ENCODE measurements at places on chromosomes 4 and X. TPM values are rescaled to one million over a fixed set of nuclear protein-coding genes. Genes with fewer than 3 reads are reported as not detected.

CENPVL2 gene
- total RNA-seq: not detected

PTPN13 gene
- total RNA-seq: 8.9 TPM

SLC10A7 gene
- 4.1 TPM for total RNA-seq

BMPR1B gene
- total RNA-seq: 0.03 TPM

TREX2 gene
- 9.8 TPM for total RNA-seq

TRIM2 gene
- 58.5 TPM for total RNA-seq

KIF4A gene
- total RNA-seq: 20.1 TPM

CACNA1F gene
- not detected for total RNA-seq

PRR27 gene
- total RNA-seq: not detected

SUPT20HL1 gene
- total RNA-seq: not detected

RNF212 gene
- total RNA-seq: not detected

DNA sequence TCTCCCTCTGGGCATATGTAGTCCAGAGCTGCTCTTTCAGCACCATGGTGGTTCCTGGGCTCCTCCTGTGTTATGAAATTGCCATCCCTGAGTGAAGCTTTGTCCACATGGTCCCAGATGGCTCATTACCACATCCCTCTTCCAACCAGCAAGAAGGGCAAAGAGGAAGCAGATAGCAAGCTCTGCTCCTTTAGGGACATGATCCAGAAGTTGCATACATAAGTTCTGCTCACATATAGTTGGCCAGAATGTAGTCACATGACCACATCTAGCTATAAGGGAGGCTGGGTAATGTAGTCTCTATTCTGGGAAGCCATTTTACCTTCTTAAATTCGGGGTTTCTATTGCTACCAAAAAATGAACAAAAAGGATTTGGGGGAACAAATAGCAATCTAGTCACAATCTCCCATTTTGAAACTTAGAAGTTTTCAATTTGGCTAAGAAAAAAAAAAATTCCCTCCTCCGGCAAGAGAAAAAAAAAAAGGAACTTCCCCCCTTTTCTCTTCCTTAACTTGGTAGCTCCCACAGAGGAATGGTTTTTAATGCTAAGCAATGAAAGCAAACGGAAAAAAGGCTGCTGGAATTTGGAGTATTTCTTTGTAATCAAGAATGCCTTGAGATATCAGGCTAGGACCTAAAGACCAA is 88.2 kb upstream of the USP9X start:
- DNase-seq: peak; percentile 53

- no peak for DNase-seq
Observed at GRCh38 chr4:154869301-154869700, 88.2 kb downstream of the RBM46 start.

GRCh38 chr4:109600431-109600830 is 40.4 kb downstream of the MCUB start:
- DNase-seq: no peak

DNA sequence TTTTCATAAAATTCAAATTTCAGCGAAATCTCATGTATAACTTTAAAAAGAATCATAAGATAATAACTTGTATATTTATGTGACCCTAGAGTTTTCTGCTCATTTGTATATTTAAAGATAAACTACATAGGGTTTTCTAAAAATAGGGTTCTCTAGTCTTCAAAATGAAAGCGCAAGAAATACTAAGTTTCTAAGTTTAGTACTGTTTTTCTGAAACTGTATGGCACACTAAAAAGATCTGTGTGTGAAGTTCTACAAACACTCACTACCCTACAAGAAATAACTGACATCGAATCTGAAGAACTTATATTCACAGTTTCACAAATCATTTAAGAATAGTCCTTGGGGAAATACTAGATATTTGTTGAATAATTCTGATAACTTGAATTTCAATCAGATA is 38.7 kb upstream of the NDST4 start:
- no peak for DNase-seq

GRCh38 chr4:109560687-109561461 is 828 bp downstream of the MCUB start:
- peak; percentile 32 for DNase-seq

- no peak for DNase-seq
Observed at GRCh38 chr4:184860018-184860779, 34.4 kb upstream of the ACSL1 start.

DNA sequence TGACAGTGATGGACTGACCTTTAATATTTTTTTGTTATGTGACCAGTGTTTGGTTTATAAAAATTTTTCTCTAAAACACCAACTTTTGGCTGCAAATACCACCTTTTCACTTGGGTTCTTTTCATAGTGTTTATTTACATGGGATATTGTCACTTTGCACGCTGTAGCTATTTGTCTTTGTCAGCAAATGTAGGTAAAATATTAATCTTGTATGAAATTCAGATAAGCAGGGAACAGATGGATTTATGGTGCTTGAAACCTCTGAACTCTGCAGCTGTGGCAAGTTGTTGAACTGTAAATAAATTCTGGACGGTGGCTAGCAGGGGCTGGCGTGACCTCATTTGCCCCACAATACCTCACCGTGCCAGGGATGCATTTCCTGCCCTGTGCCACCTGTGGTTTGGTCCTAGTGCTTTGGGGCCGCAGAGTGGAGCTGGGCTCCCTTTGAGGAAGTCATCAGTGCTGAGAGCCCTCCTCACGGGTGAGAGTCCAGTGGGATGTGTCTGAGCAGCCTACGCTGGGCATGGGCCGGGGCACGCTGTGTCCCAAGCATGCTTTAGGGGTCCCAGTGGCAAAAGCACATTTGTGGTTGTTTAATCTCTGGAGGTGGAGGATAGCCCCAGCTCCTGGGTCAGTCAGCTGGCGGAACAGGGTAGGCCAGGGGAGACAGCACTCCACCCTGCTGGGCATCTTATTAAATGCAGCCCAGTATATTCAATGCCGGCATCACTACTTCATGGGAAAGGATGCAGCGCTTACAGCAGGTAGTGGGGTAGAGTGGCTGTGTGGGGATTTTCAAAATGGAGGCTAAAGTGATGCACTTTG is 108.6 kb downstream of the TBL1X start:
- peak; percentile 3 for DNase-seq

- DNase-seq: peak; percentile 23
Observed at GRCh38 chr4:174604198-174604597, 81.9 kb upstream of the HPGD start.

DNA sequence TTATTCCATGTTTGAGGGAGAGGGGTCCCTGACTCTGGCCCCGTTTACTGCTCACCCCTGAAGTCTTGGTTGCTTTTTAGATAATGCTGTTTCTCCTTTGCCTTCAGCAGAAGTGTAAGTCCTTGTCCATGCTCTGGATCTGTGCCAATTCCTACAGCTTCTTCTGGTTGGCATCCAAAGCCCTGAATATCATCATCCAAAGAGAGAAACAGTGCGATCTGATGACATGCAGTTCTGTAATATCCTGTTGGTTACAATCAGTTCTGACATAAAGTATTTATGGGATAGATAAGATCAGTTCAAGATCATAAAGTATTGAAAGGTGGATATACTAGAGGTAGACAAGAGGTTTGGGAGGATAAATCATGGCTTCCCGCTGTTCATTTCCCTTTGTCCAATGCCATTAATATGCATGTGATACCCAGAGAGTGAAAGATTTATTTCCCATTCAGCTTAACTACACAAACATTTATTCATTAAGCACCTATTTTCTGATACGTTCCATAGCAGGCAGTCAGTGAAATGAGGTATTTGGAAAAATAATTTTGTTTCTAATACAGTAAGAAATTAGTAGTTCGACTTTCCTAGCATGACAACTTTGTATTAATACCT is 53.2 kb upstream of the TMEM150C start:
- no peak for DNase-seq

GRCh38 chr4:123744664-123745290 is 348.2 kb downstream of the SPRY1 start:
- DNase-seq: no peak

- no peak for DNase-seq
Observed at GRCh38 chr4:134422776-134423175, 221.2 kb upstream of the PABPC4L start.

- no peak for DNase-seq
Observed at GRCh38 chrX:66674506-66674905, 35.6 kb upstream of the EDA2R start.

DNA sequence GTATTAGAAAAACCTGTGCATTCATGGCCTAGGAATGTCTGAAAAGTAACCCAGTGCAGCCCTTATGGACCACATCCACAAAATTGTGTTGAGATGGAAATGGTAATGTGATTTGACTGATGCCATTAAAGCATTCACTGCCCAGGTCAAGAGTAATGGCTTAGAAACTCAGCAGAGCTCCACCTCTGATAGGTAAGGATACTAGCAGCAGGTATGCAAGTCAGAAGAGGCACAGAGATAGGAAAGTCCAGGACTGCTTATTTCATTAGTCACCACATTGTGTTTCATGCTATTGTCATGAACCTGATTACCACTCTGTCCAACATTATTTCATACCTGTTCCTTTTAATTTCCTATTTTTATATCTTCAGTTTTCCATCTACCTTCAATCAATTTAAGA is 2042.2 kb downstream of the ARAP2 start:
- no peak for DNase-seq

DNA sequence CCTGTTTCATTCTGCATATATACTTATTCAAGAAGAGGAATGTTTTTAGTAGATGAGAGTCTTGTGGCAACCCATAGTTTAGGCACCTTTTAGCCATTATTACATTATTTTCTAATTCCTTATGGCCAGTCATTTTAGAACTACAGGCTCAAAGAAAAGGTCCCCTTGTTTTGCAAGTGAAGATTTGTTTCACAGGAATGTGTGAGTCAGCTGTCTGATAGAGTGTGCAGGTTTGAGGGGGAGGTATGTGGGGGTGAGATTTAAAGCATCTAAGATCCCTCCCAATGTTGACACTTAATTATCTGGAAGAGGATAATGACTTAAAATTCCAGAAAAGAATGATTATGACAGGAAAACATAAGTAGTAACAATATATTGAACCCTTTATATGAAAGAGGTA is 495.6 kb downstream of the KCNIP4 start:
- DNase-seq: no peak

GRCh38 chrX:130330146-130330545 is 9.6 kb upstream of the SLC25A14 start:
- no peak for DNase-seq

- no peak for DNase-seq
Observed at GRCh38 chr4:38985410-38986100, 46.7 kb downstream of the TMEM156 start.

DNA sequence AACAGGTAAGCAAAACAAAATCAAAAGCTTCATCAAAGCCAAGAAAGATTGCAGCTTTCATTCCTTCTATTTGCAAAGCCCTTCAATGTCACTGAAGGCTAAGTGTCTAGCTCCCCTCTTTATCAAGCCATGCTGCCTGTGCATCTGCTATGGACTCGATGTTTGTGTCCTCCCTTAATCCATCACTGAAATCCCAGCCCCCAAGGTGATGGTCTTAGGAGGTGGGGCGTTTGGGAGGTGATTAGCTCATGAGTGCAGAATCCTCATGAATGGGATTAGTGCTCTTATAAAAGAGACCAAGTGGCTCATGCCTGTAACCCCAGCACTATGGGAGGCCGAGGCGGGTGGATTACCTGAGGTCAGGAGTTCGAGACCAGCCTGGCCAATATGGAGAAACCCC is 6.9 kb upstream of the TRIM2 start:
- DNase-seq: no peak

DNA sequence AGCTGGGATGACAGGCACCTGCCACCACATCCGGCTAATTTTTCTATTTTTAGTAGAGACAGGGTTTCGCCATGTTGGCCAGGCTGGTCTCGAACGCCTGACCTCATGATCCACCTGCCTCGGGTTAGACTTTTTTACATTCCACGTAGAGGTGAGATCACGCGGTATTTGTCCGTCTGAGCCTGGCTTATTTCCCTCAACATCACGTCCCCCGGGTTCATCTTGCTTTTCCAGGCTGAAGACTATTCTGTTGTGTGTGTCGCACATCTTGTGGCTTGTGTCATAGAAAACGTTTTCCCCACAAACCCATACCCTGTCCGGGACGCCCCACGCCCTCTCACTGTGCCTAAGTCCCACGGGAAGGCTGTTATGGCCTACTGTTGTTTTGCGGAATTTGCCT is 185.3 kb downstream of the CRLF2 start:
- DNase-seq: no peak

DNA sequence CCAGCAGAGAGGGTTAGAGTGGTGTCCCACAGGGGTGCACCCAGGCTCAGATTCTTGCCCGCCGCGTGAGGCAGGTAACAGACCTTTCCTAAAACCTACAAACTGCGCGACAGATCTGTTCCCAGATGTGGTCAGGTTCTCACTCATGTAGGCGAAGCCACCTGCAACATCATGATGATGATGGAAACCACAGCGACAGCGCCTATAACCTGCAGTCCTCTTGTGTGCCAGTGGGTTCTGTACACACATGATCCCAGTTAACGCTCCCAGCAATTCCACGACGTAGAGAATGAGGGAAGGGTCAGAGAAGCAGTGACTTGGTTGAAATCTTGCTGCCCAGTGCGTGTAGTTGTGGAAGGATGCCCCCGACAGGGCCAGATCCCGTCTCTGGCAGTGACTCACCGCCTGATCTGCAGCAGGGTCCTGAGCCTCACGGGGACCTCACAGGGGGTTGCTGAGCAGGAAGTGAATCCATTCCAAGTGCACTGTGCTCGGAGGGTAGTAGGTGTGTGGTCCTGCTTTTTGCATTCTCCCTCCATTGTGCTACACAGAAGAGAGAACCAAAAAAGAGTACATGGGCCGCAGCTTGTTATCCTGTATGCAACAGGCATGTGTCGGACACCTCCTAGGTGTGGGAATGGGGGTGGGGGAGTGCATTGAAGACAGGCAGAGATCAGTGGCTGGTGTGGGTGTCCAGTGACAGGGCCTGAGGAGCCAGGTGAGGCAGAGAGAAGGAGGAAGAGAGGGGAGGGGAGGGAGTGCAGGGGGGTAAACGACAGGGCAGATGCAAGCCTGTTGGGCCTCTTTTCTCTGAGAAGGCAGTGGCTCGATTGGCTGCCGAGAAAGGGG is 66.6 kb downstream of the MTMR1 start:
- no peak for DNase-seq

- no peak for DNase-seq
Observed at GRCh38 chr4:10808591-10808990, 124.0 kb upstream of the CLNK start.

GRCh38 chrX:34521563-34521962 is 135.5 kb downstream of the TMEM47 start:
- peak; percentile 27 for DNase-seq

DNA sequence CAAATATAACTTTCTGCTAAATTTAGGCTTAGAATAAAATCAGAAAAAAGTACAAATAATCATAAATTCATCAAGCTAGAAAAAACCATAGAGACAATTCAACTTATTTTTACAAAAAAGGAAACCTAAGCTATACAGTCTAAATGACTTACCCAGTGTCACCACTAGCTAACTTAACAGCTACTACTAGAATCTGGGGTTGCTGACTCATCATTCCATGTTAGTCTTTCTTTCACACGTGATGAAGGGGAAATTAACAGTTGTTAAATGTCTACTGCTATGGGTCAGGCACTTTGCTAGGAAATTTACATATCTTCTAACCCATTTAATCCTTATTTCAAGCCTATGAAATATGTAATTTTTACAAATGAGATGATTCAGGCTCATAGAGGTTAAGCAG is 349.3 kb upstream of the GALNT7 start:
- no peak for DNase-seq

DNA sequence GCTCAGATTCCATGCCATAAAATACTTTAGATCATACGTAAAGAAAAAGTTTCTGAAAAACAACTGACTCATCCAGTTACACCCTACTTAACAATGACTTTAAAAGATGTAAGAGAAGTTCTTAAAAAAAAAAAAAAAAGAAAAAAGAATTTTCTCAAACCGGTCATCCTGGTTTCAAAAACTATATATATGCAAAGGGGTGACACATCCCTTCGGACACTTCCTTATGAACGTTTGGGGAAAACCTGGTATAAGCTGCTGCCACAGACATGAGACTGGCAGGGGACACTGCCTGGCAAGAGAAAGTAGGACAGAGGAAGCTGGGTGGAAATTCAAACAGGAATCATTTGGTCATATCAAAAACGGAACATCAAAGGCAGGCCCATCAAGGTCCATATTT is 81.2 kb upstream of the PRSS48 start:
- DNase-seq: peak; percentile 18
